ENCODE measurements at places on chromosomes 4 and X.

- no peak for DNase-seq
Observed at GRCh38 chrX:57447856-57448255, 144.0 kb upstream of the ZXDB start.

- DNase-seq, result peak; percentile 66
Observed at GRCh38 chr4:2537011-2537830, 774 bp downstream of the FAM193A start.

- DNase-seq, result no peak
Observed at GRCh38 chr4:152935143-152935542, 980 bp upstream of the FHDC1 start.

DNA sequence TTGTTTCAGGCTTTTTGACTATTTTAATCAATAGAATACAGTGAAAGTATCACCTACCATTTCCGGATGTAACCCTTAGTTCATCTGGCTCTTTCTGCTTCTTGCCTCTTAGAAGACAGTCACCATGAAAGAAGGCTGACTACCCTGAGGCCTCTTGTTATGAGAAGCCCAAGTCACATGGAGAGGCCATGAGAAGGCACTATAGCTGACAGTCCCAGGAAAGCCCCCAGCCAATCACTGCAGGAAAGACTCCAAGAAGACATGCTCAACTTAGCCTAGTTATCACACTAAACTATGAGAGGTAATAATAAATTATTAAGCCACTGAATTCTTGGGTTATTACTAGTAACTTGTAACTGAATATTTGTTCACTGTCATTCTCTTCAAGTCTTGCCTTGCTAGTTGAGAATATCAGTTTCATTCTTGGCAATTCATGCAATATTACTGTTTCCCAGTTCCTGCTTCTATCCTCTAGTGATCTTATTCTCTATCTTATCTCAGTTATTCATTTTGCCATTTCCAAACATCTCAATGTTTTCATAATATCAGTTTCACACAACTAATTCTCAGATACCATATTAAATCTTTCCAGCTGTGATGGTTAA, 57.1 kb upstream of the GUCY1A1 start:
- no peak for DNase-seq
